ENCODE measurements at places on chromosomes 11 and 22.

DNA sequence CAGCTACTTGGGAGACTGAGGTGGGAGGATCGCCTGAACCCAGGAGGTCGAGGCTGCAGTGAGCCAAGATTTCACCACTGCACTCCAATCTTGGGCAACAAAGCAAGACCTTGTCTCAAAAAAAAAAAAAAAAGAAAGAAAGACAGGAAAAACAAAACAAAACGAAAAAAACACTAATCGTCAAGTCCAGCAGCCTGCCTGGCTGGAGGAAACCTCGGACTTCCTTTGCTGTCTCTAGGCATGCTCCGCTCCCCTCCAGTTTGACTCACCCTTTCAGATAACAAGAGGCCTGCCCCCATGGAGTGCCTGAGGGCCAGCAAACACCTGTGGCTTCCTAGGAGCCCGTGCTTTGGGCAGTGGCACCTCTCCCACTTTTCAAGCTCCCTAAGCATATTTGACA, 28.8 kb upstream of the CHKA start:
- DNase-seq = no peak

DNA sequence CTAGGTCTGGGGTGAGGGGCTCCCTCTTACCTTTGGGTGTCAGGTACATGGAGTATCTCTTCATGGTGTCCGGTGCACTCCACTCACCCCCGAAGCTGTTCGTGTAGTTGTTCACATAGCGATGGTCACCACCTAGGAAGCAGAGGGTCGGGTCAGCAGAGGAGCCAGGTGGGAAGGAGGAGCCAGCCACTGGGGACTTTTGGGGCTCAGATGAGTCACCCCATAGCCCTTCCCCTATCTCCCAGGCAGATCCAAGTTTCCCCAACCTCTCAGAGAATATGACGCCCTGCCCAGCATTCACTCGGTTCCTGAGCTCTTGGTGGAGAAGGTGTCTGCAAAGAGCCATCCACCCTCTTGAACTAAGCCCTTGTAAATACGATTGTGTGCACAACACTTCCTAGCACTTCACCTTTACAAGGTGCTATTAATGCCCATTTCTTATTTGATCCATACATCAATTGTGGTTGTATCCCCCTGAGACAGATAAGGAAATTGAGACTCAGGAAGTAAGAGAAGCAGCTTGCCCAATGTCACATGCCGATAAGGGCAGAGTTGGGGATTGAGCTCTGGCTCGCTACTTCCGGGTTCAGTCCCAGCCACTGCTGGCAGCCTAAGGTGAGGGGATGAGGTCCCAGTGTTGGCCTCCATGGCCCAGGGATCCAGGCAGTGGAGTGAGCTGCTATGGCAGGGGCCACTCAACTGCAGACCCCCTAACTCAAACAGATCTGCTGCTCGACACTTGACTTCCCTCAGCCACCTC, 14.8 kb downstream of the TRIM29 start:
- DNase-seq = no peak

DNA sequence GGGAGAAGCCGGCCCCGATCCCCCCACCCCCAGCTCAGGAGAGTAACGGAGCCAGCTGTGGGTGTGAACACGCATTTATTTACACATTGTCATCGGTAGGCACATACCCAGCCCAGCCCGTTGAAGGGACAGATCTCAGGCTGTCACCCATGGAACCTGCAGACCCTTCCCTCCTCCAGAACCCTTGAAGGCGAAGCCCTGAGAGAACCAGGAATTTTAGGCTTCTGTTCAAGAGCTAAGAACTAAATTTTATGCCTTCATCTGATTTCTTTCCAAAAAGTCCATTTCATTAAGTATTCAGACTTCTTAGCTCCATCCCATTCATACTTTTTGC, 379 bp upstream of the BRMS1 start:
- DNase-seq = no peak

DNA sequence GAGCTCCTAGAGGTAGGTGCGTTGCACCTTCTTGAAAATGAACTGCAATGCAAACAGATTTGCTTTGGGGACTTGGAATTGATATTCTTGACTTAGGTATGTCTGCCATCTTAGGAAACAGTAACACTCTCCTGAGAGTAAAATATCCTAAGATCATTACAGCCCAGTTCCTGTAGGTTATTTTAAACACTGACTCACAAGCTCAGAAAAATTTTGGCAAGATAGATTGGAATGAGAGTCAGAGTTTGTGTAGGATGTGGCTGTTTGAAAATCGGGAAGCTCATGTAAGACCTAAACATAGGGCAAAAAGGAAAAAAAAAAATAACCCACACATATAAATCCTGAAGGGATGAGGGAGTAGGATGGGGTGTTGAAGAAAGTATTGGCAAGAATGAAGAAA, 377.0 kb upstream of the LRRC4C start:
- DNase-seq = no peak

GRCh38 chr22:38921806-38922205, 35.6 kb upstream of the APOBEC3A start:
- no peak for DNase-seq

DNA sequence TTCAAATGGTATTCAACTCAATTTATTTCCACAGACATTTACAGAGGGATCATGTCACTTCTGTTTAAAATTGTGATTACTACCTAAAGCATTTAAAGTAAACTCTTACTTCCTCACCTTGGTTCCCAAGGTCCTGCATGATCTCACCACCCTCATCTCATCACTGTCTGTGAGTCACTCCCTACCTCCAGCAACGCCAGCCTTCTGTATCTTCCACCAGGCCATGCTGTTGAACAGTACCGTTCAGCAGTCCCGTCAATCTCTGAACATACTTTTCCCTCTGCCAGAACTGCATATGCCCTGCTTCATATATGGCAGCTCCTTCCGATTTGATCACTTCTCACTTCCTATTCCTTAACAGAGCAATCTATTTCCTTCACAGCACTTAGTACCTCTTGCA, 2.0 kb downstream of the FBXO3 start:
- no peak for DNase-seq

DNA sequence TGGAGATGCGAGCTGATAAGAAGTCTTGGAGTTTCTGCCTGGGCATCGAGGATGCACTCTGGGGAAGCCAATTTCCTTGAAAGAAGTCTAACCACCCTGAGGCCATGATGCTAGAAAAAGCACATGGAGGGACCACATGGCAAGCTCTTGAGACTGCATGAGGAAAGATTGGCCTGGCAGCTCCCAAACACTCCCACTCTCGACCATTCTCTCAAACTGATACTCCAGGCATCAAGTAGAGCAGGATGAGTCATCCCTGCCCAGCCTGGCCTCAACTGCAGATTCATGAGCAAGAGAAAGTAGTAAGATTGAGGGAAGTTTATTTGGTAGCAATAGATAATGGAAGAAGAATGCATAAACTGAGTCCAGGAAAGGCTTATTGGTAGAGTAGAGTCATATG, 194.3 kb downstream of the KIF18A start:
- DNase-seq = no peak

- no peak for DNase-seq
These were observed 44.2 kb upstream of the AMPD3 start for GRCh38 chr11:10410844-10411200.

DNA sequence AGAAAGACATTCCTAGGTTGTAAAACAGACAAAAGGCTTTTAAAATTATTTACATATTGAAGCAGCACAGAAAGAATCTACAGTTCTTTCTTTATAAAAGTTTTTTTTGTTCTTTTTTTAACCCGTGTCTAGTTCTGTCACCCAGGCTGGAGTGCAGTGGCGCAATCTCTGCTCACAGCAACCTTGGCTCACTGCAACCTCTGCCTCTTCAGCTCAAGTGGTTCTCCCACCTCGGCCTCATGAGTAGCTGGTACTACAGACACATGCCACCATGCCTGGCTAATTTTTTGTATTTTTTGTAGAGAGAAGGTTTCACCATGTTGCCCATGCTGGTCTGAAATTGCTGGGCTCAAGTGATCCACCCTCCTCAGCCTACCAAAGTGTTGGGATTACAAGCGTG, 3.8 kb upstream of the INCENP start:
- DNase-seq = no peak

DNA sequence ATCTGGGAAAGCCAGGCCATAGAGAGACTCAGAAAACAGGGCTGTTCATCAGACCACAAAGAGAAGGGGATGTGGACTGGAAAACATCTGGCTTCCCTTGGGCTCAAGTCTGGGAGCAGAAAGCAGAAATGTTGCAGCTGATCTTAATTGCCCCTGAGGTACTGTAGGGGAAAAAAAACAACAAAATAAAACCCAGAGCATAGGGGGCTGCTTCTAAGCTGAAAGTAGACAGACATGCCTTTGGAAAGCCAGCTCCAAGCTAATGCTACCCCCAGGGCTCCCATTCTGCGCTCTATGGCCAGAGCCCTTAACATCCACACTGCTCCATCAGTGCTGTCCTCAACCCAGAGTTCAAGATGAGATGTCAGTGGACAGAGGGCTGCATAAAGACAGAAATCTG, 2.0 kb upstream of the PACSIN3 start:
- no peak for DNase-seq

DNA sequence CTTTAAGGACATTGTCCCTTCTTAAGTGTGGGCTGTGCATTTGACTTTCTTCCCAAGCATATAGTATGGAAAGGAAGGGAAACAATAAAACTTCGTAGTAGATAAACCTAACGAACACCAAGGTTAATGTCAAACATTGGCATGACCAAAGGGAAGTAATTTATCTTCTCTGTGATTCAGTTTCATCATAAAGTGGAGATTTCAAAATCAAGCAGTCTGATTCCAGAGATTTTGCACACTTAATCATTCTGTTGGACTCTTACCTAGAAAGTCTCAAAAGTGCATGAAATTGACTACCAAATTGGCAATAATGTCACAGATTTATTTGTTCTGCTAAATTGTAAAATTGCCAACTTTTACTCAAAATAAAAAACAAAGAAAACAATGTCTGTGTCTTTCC, 559.7 kb downstream of the JRKL start:
- no peak for DNase-seq

GRCh38 chr22:38250643-38251340, 22.0 kb downstream of the TMEM184B start:
- no peak for DNase-seq

DNA sequence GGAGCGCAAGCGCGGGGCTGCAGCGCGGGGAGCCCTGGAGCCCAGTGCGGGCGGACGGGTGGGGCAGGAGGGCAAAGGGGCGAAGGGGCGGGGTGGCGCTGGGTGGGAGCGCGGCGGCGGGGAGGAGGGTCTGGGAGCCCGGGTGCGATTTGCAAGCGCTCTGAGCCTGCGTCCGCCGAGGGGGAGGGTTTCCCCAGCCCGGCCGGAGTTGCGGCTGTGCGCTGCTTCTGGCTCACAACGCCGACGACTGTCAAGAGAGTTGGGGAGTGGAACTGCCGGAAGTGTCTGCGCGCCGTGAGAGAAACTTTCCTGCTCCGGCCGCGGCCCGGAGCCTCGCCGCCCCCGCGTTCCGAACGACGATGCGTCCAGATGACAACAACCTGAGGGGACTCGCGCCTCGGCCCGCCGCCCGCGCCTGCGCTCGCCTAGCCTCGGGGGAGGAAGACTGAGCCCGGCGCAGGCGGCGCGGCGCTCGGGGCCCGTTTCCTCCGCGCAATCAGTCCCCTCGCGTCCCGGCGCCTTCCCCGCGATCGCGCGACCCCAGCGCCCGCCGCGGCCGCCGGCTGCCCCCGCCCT, at the start of gene ARHGAP42:
Gene ARHGAP42, plus strand, starts transcription at position 235 of the 576 bp plus-strand sequence. CDS start 391 bp downstream, outside the sequence.
- DNase-seq = no peak

- DNase-seq = no peak
These were observed 8.5 kb upstream of the SLC35C1 start for GRCh38 chr11:45796461-45796861.

- DNase-seq = no peak
These were observed 45.6 kb downstream of the OR4D9 start for GRCh38 chr11:59556917-59557348.

GRCh38 chr22:31250740-31251600, 38.9 kb downstream of the LIMK2 start:
- DNase-seq = no peak

DNA sequence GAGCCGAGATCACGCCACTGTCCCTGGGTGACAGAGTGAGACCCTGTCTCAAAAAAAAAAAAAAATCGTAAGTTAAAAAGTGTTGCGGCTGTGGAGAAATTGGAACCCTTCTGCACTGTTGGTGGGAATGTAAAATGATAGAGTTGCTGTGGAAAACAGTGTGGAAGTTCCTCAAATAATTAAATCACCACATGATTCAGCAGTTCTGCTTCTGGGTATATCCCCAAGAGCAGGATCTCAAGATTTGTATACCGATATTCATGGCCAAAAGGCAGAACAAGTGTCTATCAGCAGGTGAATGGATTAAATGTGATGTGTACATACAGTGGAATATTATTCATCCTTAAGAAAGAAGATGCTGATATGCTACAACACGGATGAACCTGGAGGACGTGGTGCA, 3.8 kb downstream of the SELENOO start:
- DNase-seq = no peak

GRCh38 chr11:103894673-103895072, 141.8 kb upstream of the DDI1 start:
- no peak for DNase-seq

GRCh38 chr11:47946682-47947559, 33.4 kb upstream of the PTPRJ start:
- DNase-seq = no peak

- DNase-seq = no peak
These were observed 18.5 kb downstream of the FBLN1 start for GRCh38 chr22:45521178-45521577.

DNA sequence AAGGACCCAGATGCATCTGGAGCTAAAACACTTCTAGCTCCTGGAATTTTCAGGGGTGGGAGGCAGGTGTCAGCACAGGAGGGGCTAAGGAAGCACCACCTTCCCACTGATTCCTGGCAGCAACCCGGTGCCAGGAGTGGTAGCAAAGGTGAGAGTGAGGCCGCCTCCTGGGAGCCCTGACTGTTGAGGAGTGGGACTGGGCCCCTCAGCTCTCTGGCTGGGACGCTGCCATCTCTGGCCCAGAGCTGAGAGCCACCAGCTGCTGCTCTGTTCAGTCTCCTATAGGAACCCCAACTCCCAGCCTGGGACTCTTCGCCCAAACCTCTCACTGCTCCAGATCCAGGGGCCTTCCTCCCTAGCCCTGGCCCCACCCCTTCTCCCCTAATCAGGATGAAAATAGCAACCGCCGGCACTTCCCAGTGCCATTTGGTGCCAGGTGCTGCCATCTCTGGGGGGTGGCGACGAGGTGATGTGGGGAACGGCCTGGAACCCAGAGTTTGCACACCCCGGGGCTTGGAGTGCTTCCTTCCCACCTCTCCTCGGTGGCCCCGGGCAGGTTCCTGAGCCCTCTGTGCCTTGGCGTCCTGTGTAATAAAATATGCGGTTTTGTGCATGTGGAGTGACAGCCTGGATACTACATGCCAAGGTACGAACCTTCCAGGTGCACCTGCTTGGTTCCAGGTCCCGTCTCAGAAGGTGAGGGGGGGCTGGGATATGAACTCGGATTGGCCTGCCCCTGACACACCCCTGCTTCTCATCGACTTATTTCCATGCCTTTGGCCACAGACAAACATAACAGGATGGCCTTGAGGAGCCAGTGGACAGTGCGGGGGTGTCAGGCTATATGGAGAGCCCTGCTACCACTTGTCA, 35.7 kb upstream of the CELSR1 start:
- no peak for DNase-seq

DNA sequence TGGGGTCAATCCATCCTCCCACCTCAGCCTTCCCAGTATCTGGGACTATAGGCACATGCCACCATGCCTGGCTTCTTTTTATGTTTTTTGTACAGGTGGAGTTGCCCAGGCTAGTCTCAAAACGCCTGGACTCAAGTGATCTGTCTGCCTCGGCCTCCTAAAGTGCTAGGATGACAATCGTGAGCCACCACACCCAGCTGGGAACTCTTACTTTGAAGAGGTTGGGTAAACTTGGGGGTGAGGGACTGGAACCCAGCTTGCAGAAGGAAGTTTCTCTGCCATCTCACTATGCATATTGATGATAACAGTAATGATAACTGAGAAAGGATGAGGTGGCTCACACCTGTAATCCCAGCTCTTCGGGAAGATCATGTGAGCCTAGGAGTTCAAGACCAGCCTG, 35.9 kb downstream of the ACO2 start:
- DNase-seq = no peak

- DNase-seq = no peak
These were observed 473.0 kb downstream of the BRD1 start for GRCh38 chr22:49354516-49355210.

All from stimulated activated CD4-positive, alpha-beta T cell treated with anti-CD3 and anti-CD28 coated beads, Interleukin-15, amount 100 ng/mL, for 1 hour (primary cell).